Stimulated activated memory B cell treated with anti-CD40 and anti-IgM and Interleukin-4, amounts not matched to agents 10 μg/mL and 1 μg/mL and 100 μg/mL, for 72 hours (primary cell): ENCODE measurements at places on chromosomes 16 and 17.

DNA sequence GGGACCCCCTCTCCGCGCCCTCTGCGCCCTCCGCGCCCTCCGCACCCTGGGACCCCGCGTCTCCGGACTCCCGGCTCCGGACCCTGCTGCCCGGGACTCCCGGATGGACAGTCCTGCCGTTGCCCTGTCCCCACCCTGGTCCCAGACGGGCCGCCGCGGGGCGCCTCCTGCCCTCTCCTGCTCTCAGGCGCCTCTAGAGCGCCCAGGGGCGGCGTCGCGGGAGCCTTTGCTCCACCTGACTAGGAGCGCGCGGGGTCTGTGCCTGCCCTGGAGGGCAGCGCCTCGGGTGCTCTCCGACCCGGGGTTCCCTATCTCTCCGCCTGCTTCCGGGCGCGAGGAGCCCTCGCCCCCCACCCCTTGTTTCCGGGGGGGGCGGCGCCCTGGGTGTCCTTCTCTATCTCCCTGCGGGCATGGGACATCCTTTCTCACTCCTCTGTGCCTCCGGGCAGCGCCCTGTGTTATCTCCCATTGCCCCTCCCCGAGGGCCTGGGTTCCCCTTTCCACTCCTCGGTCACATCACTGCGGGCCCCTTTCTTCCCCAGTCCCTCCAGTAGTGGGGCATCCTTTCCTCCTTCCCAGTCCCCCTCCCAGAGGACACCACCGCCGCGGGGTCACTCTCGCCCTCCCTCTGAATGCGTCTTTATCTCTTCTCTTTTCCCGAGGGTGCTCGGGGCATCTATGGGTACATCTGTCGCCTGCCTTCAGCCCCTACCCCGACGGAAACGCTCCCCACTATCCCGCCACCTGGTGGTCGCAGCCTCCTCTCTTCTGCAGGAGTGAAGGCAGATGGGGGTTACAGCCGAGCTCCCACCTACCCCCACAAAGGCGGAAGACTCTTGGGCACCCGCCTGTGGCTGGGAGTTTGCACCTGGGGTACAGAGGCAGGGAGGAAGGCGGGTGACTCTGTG lies 875 bp downstream of the PRKCB start:
- peak; percentile 68 for ATAC-seq

GRCh38 chr17:65783845-65784334 lies 222.4 kb upstream of the AXIN2 start:
- ATAC-seq: no peak

DNA sequence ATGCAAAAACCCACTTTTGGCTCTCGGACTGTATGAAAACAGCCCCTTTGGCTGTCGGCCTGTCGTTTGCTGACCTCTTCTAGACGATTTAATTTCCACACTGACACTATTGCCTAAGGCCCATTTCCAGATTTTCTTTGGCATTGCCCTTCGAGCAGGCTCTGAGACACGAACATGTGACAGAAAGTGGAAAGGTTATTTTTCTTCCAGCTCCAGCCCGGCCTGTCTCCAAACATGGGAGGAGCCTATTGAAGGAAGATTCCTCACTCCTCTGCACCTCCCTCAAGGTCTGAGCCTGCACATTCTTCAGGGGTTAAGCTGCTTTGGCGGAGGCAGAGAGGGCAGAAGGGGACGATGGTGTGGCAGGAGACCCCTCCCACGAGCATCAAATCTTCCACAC lies 85.9 kb upstream of the FOXF1 start:
- no peak for ATAC-seq

- no peak for ATAC-seq
These were observed 141.8 kb downstream of the XYLT1 start for GRCh38 chr16:17328932-17329331.

- ATAC-seq: no peak
These were observed 30.3 kb upstream of the RCVRN start for GRCh38 chr17:9935408-9935807.

DNA sequence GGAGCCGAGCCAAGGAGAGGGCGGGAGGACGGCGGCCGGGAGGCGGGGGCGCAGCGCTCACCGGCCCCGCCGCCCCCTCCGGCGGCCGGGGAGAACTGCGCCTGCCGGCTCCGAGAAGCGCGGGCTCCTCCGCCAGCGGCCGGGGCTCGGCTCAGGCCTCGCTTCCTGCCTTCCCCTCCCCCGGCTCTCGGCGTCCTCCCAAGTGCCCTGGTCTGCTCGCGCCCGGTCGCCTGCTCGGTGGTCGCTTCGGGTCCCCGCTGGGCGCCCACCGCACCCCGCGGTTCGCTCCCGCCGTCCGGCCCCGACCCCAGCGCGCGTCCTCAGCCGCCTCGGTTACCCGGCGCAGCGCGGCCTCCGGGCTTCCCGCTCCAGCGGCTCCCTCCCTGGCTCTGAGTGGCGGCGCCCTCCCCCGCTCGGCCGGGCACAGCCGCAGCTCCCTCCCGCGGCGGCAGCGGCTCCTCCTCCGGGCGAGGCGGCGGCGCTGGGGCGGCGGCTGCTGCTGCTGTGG lies 313 bp downstream of the UBTF start:
- ATAC-seq: peak; percentile 63

DNA sequence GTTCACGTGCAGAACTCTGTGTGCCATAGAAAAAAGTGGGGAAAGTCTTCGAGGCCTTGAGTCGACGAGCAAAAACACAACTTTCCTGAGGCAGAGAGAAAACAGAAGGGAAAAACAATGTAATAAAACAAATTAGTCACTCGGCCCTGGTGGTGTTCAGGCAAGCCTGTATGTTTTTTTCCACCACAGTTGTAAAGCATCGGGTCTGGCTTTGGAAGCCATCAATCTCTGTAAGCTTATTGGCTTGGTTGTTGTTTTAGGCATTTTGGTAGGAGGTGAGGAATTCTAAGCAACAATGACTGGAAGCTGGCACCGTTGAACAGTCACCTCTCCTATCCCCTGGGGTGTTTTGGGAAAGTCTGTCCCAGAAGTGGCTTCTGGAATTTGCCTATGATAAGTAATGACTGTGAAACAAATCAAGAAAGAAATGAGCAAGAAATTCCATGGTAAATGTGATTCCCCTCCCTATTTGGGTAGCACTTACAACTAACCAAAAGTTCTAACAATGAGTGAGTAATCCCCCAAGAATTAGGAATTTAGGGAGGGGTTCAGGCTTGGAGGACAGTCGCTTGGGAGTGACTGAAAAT lies 2.8 kb downstream of the CDH13 start:
- no peak for ATAC-seq

DNA sequence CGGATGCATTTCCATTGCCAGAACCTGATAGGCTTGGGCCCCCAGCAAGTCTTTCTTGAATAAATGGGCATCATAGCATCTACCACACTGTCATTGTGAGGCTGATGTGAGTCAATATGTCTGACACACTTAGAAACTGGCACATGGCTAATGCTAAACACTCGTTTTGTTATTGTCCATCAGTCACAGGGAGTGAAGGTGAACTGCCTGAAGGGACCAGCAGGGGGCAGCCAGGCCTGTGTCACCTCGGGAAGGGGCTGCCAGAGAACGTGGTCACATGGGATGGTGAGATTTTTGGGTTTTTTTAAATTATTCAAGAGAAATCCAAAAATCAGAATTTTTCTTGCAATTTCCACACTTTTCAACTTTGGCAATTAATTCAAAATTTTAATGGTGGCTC lies 831 bp upstream of the RCVRN start:
- ATAC-seq: no peak

GRCh38 chr16:7344830-7345780 lies 12.5 kb downstream of the RBFOX1 start:
- no peak for ATAC-seq

GRCh38 chr16:11039726-11040125 lies 95.4 kb downstream of the CLEC16A start:
- ATAC-seq: no peak

DNA sequence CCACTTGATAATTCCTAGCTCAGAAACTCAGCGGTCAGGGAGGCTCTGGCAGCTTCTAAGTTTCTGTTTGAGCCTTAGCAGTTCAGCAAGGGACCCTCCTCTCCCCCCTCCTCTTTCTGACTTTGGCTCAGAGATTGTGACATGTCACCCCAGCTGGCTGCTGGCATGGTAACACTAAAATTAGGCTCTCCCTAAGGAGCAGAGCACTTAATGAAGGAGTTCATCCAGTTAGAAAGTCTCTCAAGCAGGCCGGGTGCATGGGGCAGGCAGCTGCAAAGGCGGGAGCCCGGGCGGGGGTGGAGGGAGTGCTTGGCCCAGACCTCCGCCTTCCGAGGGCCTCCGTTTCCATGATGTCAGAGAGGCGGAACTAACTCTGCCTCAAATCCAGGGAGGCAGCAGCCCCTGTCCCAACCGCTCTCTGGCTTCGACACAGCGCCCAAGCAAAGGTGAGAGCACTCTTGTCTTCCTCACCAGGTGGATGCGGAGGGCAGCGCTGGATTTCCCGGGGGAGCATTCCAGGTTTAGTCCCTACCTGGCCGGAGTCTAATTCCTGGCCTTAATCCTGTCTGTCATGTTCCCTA lies 128.0 kb upstream of the PLCG2 start:
- no peak for ATAC-seq

DNA sequence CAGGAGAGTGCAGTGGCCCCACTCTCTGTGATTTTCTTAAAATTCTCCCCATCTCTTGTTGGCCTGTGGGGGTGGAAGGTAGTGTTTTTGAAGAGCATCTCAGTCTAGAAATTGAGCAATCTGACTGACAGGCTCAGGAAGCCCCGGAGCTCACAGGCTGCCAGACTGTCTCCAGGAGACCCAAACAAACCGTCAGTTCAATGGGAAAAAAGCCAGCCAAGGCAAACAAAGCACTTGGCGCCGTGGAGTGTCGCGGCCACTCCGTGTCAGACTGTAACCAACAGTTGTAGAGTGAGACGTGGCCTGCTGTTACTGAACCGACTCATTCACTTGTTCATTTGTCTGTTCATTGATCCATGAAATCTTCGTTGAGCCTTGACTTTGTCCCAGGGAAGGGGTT lies 33.7 kb downstream of the RGS9 start:
- no peak for ATAC-seq

DNA sequence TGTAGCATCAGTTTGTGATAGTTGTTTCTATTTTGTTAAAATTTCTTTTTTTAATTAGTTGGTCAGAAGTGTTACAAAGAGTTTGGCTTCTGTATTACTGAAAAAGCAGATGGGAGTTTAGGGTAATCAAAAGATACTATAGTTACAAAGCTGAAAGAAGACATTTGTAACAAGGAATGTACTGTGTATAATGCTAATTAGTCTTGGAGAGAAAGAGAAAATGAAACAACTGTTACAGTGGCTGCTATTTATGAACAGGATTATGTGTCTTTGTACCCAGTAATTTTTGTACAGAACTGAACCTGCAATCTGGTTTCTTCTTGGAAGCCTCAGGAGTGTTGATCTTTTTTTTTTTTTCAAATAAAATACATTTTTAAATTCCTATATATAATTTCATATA lies 14.3 kb downstream of the GDPD1 start:
- ATAC-seq: no peak

DNA sequence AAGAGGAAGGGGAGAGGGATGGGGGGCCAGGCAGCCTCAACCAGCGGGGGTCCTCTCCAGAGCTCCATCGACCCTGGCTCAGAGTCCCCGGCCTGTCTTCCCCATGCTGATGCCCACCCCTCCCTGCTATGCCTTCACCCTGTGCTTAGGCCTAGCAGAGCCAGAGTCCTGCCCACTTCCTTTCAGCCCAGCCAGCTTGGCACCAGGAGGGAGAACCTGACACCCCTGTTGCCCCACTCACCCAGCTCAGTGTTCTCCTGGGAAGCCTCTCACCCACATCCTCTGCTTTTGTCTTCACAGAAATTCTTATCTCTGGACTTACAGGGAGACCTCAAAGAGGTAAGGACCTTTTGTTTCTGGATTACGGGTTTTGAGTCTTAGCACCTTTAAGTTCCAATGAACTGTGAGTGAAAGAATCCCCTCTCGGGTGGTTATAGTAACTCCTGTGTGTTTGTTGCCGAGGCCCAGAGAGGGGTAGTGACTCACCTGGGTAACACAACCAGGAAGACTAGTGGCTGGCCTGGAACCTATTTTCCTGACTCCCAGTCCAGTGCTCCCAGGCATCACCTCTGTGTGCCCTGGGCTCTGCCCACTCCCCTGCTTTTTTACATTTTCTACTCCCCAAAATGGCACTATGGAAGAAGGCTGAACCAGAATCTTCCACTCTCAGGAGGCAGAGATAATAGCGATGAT lies 53.3 kb downstream of the CES1 start:
- ATAC-seq: no peak

DNA sequence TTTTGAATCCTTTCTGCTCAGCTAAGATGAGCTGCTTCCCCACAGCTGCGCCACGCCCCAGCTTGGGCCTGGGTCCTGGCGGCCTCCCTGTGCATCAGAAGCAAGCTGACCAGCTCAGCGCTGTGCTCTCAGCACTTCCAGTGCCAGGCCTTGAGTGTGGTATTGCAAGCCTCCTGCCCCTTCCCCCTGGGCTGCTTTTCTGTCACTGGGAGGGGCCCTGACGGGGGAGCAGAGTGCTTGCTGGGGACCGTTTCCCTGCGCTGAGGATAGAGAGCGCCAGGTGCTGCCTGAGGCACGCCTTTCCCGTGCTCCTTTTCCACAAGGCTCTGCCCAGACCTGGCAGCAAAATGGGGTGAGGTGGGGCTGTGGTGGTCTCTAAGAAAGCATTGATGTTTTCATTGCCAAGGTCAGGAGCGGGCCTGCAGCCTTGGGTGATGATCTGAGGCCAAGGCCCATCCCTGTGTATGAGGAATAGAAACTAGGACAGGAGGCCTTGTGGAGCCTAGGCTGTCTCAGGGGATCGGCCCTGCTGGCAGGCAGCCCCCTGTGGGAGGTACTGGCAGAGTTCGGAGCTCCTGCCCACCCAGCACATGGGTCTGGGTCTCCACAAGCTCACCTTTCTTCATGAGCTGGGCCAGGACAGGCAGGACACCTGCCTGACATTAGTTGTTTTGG lies 29.7 kb downstream of the POLR3E start:
- ATAC-seq: no peak

DNA sequence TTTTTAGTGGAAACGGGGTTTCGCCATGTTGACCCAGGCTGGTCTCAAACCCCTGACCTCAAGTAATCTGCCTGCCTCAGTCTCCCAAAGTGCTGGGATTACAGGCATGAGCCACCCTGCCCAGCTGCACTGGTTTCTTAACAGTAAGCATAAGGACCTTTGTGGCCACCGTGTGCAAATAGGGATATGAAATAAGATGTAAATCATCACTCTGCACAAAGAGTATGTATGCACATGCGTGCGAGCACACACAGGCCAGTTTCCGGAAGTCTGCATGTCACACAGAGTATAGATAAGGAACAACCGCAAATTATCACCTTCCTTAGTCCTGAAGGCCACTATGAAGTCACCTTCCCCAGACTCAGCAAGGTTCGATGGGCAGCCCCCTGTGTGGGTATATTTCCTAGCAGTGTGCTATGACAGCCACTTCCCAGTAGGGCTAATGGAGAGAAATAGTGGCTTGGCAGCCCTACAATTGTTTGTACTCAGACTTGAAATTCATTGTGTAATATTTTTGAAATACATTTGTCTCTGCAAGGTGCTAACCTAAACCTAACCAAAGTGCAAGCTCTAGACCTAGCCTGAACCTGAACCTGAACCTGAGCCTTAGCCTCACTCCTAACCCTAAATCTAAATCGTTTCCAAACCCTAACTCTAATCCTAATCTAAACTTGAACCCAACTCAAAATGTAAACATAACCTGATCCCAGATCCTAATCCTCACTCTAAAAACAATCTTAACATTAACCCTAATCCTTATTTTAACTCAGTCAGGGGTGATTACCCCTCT lies 48.4 kb upstream of the SKAP1 start:
- ATAC-seq: peak; percentile 91
